ENCODE measurements at places on chromosomes 13 and 19.
A peak's percentile ranks its signal among the peaks of the same experiment; 100 is the strongest.

DNA sequence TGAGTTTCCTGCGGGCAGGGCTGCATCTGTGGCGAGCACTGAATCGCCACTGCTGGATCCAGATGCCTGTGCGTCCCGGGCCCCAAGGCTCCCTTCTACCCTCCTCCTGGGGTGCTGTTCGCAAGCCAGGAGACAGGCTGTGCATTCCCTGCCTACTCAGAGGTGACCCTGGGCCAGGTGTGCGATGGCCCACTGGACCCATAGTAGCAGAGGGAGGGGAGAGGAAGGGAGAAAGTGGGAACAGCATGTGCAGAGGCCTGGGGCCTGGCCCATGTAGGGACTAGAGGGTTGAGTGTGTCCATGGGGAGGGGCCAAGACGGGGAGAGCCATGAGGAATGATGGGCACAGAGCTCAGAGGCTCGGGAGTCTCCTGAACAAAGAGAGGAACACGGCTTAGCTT, 27.3 kb downstream of the CARM1 start:
- DNase-seq: no peak

DNA sequence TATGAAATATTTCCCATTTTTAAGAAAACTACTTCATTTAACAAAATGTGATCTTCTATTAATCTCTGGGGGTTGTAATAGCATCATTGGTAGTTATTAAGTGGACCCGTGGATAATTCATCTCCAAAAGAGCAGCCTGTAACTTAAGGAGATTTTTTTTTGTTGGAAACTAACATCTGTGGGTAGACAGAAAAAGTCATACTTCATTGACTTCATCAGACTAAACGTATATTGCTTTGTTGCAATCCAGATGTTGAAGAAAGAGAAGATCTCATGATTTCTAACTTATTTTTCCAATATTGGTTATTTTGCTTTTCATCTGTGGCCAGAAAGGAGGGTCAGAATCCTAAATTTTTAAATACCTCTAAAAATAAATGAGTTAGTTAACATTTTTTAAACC, 296.5 kb upstream of the MIR17HG start:
- no peak for DNase-seq

DNA sequence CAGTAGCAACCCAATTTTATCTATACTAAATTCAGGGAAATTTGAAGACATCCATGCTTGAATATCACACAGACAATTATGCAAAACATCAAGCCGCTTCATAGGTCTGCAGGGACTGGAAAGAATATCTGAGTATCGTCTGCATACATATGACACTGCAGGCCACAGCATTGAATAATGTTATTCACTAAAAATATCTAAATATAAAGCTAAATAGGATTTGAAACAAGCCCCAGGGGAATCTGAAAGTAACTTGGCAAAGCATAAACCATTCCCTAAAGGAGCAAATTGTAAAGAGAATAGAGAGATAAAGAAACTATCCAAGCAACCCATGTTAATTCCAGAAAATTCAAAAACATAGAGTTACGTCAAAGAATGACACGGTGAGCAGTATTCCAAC, 1251.0 kb downstream of the PCDH17 start:
- DNase-seq: no peak

- DNase-seq: no peak
Observed at GRCh38 chr19:17748884-17749638, 2.2 kb upstream of the FCHO1 start.

DNA sequence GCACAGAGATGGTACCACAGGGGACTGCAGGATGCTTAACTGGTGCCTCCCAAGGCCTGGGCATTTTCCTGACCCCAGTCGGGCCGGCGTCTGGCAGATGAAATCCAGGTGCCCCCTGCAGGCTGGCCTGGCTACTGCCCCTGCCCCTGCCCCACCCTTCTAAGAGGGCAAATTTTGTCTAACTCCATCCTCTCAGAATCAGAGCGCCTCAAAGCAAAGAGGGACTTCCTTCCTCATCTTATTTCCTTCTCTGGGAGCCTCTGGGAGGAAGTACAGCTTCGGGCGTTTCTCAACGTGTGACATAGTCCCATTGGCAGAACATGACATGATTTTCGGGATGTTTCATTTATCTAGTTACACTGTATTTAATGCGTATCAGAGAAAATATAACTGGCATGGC, 2.7 kb downstream of the PRKACA start:
- peak; percentile 53 for DNase-seq

- DNase-seq: no peak
Observed at GRCh38 chr19:12611361-12611699, 610 bp downstream of the ZNF791 start.

- peak; percentile 11 for DNase-seq
Observed at GRCh38 chr19:14248578-14249011, 42.6 kb upstream of the ADGRL1 start.

- DNase-seq: no peak
Observed at GRCh38 chr19:30328096-30328495, 44.1 kb upstream of the ZNF536 start.

DNA sequence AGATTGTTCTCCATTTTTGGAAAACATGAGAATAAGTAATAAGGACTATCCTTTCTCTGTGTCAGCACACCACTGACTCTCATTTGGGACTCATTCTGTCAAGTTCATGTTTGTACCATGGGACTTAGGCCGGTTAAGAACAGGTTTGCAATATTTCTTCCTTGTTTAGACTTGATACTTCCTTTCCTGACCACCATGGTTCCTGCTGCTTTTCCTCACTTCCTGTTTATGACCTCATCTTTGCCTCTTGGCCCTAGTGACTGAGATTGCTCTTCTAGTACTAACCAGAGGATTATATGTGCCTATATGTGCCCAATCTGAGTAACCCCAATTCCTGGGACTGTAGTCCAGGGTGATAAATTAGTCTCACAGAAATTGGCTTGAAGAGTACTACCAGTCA, 32.5 kb upstream of the NDFIP2 start:
- DNase-seq: peak; percentile 13

GRCh38 chr19:3670796-3671679, 29.2 kb downstream of the PIP5K1C start:
- peak; percentile 40 for DNase-seq

DNA sequence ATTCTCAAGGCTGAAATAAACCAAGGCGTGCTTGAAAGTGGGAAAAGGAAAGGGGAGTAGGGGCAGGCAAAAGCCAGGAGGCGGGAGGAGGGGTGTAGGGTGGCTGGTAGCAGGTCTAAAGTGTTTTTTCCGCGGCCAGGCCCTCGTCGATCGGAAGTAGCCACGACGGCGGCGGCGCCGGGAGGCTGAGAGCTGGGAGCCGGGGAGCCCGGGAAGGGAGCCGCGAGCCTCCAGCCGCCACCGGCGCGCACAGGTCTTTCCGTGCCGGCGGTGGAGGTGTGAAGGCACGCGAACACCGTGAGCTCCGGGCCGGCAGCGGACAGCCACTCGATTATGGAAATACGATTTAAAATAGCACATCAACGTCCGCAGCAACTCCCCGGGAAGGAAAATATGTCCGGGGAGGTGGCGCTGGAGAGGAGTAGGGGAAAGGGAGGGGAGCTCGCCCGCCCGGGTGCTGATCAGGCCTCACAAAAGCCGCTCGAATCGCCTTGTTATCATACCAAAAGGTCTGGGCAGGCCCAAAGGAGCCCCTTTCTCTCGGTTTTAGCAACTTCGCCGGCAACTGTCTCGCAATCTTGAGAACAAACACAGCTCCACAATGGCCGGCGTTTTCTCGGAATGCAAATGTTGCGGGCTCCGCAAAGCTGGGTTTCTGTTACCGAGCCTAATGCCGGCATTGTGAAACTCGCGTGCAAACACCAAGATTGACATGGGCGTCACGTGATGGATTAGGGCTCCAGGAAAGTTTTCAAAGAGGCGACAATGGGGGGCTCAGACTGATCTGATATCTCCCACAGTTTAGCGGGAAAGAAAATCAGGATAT, 2.9 kb upstream of the PCDH8 start:
- no peak for DNase-seq

- no peak for DNase-seq
Observed at GRCh38 chr13:95579303-95579702, 26.8 kb downstream of the CLDN10 start.

DNA sequence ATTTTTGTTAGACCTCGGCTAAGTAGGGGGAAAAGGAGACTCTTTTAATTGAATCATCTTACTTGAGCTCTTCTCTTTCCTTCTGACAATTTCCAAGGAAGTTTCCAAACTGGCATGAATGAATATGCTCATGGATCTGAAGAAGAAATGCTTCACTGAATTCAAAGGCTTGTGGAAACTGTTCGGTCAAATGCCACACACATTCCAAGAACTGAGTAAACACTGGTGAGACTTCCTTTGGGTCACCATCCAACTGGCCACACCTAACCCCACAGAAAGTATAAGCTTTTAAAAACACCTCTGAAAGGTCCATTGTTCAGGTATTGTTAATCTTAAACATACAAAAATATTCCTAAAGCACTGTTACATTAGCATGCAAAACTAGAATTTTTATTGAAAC, 33.6 kb downstream of the MTMR6 start:
- no peak for DNase-seq
